Coronary artery (tissue), 2 donors: ENCODE measurements at places on chromosomes 13 and 19.

- no peak for DNase-seq
Observed at GRCh38 chr13:42633495-42633894, 59.5 kb downstream of the TNFSF11 start.

DNA sequence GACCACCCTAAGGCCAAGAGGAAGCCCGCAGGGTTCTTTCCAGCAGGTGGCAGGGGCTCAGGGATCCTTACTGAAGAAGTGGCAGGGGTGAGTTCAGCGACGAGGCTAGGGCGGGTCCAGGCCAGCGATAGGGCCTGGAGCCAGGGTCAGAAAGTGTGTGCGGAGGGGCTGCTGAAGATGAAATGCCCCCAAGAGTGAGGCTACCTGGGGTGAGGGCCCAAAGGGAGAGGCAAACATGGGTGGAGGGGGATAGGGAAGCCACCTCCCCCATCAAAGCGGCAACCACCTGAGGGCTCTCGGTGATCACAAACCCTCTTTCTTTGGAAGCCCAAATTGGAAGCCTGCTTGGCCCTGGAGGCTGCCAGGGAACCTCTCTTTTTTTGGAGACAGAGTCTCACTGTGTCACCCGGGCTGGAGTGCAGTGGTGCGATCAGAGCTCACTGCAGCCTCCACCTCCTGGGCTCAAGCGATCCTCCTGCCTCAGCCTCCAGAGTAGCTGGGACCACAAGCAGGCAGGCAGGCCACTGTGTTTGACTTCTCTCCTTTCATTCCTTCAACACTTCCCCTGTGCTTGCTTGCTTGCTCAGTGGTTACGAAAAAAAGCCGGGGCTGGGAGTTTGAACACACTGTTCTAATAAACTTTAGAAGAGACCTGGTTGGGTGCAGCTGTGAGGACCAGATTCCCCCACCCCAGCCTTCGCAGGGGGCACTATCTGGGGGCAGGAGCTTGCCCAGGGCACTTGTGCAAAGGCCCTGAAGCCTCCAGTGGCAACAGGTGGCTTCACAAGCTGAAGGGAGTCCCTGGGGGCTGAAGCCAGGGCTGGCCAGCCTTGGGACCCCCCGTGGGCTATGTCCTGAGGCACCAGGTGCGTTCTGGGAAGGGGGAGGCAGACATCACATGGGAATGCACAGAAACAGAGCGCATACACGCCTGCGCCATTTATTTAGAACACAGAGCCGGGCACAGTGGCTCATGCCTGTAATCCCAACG is 1.4 kb upstream of the ATP8B3 start:
- DNase-seq, result no peak

- no peak for DNase-seq
Observed at GRCh38 chr13:60418954-60419353, 21.9 kb downstream of the TDRD3 start.

DNA sequence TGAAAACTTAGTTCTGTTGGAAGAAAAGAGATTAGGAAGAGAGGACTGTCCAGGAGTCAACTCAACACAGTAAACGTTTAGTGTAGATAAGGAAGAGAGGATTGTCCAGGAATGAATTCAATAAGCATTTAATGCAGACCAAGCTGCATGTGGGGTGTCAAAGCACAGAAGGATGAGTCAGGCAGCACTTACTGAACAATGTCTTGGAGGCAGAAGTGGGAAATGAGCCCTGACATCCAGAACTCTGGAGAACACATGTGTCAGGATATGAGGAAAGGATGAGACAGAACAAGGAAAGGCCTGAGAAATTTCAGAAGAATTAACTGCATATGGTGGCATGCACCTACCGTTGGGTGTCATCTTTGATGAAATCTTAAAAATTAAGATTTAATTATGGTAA is 429.2 kb upstream of the HTR2A start:
- no peak for DNase-seq

DNA sequence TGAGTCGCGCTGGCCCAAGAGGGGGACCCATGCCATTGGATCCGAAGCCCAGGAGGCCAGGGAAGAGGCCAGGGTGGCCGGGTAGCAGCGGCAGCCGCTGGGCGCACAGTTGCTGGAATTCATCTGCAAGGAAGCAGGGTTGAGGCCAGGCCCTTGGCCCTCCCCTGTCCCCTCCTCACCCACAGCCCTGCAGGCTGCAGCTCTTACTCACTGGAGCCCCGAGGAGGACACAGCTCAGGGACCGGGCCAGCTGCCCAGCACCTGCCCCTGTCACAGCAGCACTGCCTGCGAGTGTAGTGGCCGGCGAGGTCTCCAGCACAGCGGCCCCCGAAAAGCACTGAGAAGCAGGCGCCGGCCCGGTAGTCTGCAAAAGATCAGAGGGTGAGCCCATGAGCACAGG is 11.2 kb downstream of the FBN3 start:
- no peak for DNase-seq

DNA sequence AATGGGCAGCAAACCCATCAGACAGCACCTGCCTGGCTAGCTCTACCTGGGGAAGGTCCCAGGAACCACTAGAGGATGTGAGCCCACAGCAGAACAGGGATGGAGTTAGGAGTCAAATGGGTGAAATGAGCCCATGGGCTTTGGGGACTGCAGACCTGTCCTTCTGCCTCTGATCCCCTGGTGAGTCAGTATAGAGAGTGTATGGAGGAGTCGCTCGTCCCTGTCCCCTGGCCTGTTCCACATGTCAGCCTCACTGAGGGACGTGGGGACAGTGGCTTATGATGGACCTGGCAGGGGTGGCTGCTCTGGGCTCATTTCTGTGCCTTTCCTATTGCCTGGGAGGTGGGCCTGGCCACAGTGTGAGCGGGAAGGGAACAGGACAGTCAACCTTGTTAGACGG is 4.0 kb downstream of the CEACAM1 start:
- no peak for DNase-seq

DNA sequence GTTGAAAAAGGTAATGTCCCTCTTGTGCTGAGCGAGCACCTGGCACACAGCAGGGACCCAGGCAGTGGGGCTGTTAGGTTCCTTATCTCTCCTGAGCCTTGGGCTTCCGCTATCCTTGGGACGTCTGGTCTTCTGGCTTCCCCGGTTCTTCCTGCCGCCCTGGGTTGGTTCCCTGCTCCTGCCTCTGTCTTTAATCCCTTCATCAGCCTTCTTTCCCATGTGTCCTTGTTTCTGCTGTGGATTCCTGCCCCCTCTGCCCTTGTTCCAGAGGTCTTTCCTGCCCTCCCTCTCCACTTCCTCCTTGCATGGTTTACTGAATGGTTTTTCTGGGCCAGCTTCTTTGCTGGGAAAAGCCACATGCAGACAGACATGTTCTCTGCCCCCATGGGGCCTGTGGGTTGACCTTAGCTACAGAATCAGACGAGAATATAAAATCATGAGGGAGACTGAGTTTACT is 2.6 kb downstream of the EPN1 start:
- DNase-seq, result no peak

DNA sequence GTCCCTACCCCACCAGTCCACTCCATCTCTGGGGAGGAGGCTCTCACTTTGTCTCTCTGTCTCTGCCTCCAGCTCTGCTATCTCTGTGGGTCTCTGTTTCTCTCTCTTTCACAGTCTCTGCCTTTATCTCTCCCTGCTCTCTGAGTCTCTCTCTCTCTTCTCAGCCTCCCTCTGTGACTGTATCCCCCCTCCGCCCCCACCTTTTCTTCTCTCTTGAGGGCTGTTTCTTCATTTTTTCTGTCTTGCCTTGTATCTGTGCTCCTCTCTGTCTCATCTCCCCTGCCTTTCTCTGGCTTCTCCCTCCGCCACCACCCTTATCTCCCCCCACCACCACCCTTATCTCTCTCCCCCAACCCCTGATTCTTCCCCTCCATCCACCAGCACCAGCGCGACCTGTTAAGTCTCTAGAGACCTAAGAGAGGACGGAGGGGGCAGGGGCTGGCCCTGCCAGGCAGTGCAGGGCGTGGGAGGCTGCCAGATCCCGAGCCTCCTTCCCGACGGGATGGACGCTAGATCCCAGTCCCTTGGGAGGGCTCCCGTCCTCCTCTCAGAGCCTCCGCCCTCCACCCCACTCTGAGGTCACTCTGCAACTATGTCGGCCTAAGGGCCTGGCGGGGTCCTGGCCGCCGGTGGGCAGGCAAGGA is 1.0 kb downstream of the AXL start:
- DNase-seq, result no peak

GRCh38 chr19:11382898-11383705 is 1.0 kb downstream of the EPOR start:
- DNase-seq, result peak; percentile 79

GRCh38 chr13:50609011-50609410 is 234.5 kb downstream of the DLEU7 start:
- DNase-seq, result no peak

GRCh38 chr13:94112227-94112626 is 367.3 kb downstream of the DCT start:
- no peak for DNase-seq

DNA sequence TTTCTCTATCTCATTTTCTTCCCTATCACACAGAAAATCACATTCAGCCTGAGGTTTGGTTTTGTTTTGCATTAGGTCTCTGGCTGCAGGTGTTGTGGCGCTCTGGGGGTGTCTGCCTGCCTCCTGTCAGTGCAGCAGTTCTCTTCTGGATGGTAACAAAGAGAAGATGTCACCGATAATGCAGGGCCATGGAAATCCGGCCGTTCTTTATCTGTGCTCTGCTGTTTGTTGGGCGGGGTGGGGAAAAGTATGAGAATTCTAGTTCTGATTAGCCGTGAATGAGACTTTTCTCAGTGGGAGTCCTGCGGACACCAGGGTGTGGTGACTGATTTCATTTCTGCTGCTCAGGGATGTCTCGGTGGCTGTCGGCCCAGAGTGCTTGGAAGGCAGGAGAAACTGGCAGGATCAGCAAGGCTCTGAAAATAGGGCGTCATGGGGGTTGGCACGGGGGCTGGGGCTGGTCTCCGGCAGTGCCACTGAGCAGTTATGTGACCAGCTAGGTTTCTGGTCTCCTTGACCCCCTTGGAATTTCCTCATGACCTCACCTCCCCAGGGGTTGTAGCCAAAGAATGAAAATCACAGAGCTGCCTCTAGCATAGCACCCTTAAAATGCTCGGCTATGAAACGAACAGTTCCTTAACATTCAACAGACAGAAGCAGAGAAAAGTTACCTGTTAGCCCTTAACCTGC is 5.0 kb downstream of the RNF113B start:
- DNase-seq, result no peak

- DNase-seq, result no peak
Observed at GRCh38 chr13:42355092-42355485, 83.1 kb downstream of the AKAP11 start.

DNA sequence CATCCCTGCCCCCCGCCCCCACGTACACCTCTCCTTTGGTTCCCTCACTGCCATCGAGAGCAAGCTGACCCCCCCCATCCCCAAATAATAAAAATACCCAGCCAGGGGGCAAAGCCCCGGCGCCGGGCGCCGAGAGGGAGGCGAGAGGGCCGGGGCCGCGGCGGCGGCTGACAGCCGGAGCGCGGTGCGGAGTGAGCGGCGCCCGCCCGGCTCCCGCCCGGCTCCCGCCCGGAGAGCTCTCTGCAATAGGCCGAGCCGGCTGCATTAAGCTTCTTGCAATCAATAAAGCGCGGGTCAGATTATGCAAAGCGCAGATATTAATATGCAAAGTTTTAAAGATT is 40.9 kb downstream of the DEDD2 start:
- DNase-seq, result no peak

GRCh38 chr19:16521715-16522289 is 20.4 kb downstream of the CHERP start:
- DNase-seq, result no peak

- no peak for DNase-seq
Observed at GRCh38 chr19:932648-933552, 7.1 kb downstream of the ARID3A start.

DNA sequence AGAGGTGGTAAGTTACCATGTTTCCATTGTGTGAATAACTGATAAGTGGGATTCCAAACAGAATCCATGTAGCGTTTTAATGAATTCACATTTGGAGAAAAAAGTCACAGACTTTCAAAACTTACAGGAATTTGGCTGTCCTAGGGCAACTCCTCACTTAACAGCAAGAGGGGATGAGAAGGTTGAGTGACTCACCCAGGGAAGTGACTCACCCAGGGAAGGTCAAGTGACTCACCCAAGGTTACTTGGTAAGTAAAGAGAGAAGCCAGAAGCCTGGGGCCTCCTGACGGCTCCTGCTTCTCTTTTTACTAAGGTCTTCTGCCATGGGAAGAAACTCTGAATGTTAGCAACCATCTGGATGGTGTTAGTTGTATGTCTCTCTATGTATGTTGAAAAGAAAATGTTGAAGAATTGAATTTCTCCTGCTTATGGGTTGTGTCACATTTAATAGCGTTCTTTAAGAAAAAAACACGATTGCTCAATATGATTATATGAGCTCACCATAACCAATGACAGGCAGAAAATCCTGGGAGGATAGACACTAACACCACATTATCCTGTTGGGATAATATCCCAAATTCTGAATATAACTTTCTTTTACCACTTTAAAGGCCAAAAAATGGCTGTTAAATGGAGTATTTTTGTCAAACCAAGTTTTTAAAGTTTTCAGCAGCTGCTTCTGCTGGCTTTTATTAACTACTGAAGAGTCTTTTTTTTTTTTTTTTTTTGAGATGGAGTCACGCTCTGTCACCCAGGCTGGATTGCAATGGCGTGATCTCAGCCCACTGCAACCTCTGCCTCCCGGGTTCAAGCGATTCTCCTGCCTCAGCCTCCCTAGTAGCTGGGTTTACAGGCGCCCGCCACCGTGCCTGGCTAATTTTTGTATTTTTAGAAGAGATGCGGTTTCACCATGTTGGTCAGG is 195.6 kb downstream of the GGACT start:
- peak; percentile 88 for DNase-seq

DNA sequence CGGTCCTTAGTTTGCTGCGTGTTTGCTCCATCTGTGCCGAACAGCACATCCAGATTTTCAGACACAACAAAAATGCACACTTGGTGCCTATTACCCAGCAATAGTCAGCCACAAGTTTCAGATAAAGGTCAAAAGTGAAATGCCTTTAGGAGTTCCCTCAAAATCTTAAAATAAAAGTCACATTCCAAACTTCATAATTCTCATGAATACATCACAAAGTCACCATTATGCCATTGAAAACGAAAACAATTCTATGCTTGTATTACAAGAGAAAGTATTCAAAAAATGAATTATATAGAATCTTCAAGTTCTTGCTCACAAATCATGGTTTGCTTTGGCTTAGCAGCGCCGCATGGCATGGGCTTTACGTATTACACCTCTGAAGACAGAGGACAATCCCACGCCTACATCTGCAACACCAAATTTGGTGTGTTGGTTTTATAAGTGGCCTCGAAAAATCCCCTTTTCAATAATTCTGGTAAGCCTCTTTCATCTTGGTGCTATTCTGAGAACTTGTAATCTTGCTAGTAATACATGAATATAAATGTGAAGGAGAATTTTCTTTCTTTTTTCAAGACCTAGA is 26.6 kb downstream of the COL4A1 start:
- DNase-seq, result no peak

DNA sequence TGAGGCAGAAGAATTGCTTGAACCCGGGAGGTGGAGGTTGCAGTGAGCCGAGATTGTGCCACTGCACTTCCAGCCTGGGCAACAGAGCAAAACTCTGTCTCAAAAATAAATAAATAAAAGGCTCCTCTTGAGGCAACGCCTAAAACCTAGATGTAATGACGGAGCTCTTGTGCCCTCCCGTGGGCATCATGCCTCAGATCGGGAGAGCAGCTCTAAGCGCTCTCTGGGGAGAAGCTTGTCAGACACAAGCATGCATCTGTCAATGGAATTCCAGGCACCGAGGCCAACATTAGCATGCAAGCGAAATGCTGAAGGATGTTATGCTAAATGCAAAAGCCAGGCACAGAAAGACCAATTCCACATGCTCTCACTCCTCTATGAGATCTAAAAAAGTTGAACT is 45.6 kb upstream of the MRI1 start:
- no peak for DNase-seq
